Femur (tissue), 1 donor: ENCODE measurements at places on chromosomes 3 and 15.
A peak's percentile ranks its signal among the peaks of the same experiment; 100 is the strongest.

- DNase-seq = no peak
Measured at GRCh38 chr3:171132873-171133272, 106.4 kb upstream of the SLC2A2 start.

- DNase-seq = peak; percentile 54
Measured at GRCh38 chr3:123448536-123449101, at the start of gene ADCY5. TSS of gene ADCY5 (minus strand) at chr3:123449090. CDS start at chr3:123448545, 545 bp downstream.

- DNase-seq = no peak
Measured at GRCh38 chr3:35919160-35919559, 279.8 kb downstream of the ARPP21 start.

- DNase-seq = no peak
Measured at GRCh38 chr15:41658689-41659088, 1.5 kb upstream of the MGA start.

DNA sequence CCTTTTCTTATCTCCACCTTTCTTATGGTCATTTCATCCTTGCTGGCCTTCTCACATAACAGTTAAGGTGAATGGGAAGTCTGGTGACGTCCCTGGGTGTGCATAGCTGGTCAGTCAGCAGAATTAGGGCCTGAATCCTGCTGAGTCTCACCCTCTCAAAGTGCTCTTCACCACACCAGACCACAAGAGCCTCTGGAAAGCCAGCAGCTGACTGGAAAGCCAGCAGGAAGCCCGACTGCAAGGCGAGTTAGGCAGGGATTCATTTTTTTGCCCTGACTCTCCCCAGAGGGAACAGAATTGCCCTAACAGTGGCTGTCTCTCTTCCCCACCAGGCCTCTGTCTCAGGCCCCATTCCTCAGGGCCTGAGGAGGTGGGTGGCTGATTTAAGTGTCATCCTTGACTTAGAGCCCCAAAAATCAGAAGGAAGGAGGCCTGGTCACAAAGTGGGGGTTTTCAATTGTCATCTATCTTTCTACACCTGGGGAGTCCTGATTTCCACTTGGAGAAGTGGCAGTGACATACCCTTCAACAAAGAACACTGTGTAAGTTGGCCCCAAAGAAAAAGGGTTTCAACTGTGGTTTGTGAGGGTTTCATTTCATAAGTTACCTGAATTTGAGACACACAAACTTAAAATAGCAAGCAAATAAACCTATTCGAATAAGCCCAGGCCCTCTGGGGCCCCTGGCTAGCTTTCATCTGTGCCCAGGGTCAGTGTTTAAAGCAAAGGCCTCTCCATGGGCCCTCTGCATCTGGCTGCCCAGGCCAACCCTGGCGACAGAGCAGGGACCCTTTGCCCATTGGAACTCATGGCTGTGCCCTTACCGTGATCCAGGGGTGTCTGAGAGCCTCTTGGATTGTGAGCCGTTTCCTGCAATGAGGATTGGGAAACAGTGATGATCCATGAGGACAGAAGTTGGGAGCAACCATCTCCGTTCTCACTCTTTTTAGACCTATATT is 90.5 kb upstream of the HERC1 start:
- no peak for DNase-seq

DNA sequence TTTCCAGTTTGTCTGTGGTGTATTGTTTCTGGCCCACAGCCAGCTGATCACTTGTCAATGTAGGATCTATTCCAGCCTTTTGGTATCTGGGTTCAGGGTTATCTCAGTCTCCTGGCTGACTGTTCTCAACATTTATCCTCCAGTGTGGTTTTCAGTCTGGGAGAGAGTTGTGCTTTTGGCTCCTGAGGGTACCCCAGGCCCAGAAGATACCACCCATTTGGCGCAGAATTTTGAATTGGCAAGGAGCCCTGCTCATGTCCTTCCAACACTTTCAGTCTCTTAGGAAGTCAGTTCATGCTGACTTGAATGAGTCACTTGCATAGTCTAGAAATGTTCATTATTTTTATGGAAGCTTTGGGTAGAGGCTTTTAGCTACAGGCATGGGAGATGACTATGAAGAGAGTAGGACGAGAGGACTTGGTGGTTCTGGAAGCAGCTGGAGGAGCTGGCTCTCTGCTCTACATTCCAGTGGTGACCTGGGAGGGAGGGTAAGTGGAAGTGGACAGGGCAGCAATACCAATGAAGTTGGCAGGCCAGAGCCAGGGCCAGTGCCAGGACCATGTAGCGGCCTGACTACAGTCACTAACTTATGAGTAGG is 7.2 kb downstream of the POLR2H start:
- DNase-seq = peak; percentile 69

- DNase-seq = no peak
Measured at GRCh38 chr3:37934631-37935289, 55.8 kb upstream of the VILL start.

- DNase-seq = no peak
Measured at GRCh38 chr3:49388289-49388820, 23.4 kb downstream of the RHOA start.

DNA sequence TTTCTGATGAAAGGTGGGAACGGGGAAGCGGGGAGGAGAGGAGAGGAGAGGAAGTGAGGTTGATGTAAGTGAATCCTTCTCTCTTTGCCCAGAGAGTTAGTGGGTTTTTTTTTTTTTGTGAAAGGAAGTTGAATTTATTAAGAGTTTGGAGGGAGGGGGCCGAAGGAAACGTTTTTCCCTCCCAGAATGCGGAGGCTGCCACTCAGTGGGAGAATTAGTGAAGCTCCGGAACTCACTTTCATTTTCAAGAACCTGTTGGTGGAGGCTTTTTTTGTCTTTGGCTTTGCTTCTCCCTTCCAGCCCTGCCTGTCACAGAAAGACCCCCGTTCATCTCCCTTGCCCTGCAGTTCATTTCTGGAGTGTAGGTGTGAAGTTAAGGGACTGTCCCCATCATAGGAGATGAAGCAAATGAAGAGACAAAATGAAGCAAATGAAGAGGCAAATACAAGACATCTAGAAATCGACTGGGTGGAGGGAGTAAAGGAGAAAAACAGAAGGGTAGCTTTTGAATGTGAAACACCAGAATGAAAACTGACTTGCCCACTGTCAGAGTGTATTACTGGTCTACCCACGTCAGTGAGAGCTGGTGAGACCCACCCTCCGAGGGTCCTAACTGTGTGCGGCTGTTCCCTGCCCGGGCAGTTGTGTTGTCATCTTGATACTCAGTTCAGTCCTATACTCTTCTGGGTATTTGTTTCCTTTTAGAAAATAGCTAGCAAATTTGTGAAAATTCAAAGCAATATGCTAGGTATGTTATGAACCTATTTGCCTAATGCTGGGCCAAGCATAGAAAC is 91.5 kb downstream of the ITPR1 start:
- DNase-seq = peak; percentile 63

DNA sequence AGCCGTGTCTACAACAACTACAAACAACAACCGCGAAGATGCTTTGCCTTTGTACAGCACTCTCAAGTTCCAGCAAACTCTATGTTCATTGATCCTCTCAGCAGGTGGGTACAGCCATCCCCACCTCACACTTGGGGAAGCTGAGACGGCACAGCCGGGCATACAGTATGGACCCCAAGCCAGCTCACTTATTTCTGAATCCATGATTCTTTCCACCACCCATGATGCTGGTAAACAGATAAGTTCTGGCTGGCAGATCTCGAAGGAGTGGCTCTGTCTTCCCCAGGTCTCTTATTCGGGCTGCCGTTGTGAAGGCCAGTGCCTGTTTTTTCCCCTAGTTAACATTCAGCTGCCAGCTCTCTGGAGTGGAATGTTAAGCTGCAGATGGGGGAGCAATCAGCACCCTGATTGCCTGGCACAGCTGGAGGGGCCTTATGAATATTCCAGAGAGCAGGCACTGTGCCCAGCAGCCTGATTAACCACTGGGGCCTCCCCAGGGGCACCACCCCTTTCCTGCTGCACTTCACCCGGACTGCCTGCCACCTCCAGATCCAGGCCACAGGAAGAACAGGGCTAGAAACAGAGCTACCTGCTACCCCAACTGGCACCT is 73.2 kb downstream of the CORO2B start:
- DNase-seq = peak; percentile 48

- DNase-seq = no peak
Measured at GRCh38 chr3:25273582-25274171, 154.4 kb upstream of the RARB start.

DNA sequence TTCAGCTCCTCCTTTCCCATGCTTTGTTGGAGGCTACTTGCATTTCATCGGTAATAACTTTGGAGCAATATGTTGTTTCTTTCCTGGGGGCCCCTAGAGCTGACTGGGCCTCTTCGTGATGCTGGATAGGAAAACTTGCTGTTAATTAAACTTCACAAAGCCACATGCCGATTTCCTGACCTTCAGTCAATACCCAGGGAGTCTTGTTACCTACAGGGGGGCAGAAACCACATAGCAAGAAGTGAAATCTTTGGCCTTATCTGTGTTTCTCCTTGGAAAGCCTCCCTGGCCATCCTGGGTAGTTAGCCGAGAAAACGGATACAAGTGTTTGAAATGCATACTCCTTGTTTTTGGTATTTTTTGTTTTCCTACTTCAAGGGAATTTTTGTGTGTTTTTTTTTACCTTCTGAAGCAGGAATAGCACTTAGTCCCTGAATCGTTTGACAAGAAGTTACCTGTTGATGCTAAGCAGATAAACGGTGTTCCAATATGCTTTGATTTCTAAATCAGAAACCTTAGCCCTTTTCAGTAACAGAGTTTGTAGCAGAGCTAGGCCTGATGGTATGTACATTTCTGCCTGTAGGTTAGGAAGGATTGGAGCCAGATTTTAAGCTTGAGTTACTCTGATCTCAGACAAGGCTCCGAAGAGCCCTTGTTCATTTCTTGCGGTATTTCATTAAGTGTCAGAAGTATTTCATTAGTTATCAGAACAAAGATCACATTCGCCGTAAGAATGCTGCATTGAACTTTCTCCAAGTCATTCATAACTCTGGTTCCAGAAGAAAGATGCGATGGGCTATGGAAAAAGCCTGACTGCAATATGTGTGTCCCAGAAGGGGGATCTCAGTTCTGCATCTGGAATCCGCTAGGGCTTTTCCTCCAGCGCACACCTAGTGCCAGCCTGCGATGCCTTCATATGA is 111.5 kb downstream of the THSD4 start:
- no peak for DNase-seq

- peak; percentile 74 for DNase-seq
Measured at GRCh38 chr3:107235928-107236315, 141.3 kb upstream of the CCDC54 start.

- no peak for DNase-seq
Measured at GRCh38 chr3:164537485-164537884, 540.8 kb downstream of the SI start.

- DNase-seq = no peak
Measured at GRCh38 chr15:59751552-59752413, 62.7 kb upstream of the BNIP2 start.

- DNase-seq = no peak
Measured at GRCh38 chr3:53997476-53997875, 105.8 kb upstream of the SELENOK start.

- DNase-seq = no peak
Measured at GRCh38 chr15:48402427-48403177, 71.4 kb downstream of the DUT start.

DNA sequence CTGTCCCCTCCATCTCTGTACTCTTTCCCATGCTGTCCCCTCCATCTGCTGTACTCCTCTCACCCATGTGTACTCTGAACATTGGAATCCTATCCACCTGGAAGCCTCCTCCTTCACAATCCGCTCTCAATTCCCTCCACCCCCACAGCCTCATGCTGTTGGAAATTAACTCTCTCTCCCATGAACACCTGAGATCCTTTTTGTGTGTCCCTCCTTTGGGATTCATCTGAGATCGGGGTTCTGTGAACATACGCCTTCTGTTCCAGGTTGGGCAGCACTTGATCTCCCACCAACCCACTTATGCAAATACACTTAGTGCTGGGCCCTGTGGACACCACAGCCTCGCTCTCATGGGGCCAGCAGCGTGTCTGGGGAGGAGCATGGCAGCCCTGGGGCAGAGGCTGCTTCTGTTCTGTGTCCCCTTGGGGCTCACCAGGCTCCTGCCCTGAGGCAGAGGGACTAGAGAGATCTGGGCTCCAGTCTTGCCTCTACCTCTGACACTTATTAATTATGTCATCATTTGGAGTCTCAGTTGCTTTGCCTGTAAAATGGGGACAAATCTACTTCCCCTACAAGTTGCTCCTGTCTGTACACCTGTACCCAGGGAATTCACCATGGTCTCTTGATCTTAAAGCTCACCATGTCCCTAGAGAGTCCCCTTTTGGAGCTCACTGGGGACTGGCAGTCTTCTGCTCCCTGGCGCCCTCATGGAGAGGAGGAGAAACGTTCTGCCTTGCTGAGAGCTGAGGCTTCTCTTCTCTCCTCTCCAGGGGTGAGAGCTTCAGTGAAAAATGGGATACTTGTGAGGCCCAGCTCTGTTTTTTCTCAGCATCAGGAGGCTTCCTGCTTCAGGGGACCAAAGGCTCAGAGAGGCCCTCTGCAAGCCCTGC is 42.7 kb downstream of the ITGA11 start:
- no peak for DNase-seq

- no peak for DNase-seq
Measured at GRCh38 chr3:88259045-88259444, 109.3 kb downstream of the C3orf38 start.

- DNase-seq = no peak
Measured at GRCh38 chr15:42737529-42738328, 801 bp upstream of the CDAN1 start.

DNA sequence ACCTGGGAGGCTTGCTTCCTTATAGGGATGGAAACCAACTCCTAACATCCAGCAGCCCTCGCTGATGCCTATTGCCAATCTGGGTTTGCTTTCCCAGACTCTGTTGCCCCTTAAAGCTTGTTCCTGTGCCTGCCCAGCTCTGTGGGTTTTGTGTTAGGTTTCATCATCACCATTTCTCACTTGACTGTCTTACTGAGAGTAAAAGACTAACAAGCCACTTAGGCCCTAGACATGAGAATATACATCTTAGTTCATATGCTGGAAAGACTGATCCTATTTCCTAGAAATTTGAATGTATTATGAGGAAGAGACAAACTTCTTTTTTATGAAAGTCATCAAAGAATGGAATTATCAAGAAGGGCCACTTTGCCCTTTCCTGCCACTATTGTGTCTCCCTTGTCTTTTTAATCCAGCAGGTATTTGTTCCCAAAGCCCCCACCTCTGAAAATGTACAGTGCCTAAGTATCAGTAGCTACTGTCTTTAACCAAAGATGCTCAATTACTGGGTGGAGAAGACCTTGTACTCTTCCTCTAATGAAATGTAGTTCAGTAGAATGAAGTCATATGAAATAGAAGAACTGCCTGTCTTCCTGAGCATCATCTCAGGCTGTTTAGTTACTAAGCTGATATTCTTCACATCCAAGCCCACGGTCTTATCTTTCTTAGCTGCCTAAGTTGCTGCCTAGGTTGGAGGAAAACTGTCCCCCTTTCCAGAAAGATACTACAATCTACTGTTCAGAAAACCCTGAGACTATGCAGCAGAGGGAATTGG is 59.8 kb upstream of the ZPLD1 start:
- no peak for DNase-seq

DNA sequence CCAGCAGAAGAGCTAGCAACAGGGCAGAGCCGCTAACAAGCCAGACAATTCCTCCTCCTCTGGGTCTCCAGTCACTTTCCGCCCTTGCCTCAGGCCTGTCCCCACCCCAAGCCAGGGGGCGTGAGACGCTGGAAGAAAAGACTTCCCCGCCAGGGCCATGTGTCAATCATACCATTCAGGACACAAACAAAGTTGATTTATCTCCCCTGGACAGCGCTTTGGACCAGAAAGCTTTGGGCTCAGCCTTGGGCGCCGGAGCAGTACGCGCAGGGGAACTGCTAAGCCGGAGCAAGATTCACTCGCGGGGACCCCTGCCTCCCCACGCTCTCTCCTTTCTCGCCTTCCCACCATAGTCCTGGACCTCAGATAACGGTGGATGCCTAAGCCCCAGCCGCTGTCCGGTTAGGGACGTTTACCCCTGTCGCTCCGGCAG is 479 bp downstream of the LRRC2 start:
- peak; percentile 38 for DNase-seq
